ENCODE measurements at places on chromosomes 1 and 21.

- peak; percentile 5 for DNase-seq
These were observed 174.5 kb downstream of the PLPPR4 start for GRCh38 chr1:99438656-99439230.

- no peak for DNase-seq
These were observed 25.8 kb downstream of the OSBPL9 start for GRCh38 chr1:51642739-51643142.

DNA sequence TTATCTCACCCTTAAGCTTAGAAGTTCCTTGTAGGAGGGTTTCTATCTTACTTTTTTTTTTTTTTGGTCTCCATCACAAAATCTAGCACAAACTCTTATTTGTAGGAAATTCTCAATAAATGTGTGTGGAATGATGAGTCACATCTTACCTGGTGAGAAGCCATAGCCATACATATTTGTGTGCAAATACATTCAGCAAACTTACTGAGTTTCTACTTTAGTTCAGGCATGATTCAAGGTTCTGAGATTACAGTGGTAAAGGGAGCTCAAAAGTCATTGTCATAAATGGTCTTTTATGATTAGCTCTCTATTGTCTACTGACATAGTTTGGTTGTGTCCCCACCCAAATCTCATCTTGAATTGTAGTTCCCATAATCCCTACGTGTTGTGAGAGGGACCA lies 193.1 kb upstream of the UBE2U start:
- no peak for DNase-seq

DNA sequence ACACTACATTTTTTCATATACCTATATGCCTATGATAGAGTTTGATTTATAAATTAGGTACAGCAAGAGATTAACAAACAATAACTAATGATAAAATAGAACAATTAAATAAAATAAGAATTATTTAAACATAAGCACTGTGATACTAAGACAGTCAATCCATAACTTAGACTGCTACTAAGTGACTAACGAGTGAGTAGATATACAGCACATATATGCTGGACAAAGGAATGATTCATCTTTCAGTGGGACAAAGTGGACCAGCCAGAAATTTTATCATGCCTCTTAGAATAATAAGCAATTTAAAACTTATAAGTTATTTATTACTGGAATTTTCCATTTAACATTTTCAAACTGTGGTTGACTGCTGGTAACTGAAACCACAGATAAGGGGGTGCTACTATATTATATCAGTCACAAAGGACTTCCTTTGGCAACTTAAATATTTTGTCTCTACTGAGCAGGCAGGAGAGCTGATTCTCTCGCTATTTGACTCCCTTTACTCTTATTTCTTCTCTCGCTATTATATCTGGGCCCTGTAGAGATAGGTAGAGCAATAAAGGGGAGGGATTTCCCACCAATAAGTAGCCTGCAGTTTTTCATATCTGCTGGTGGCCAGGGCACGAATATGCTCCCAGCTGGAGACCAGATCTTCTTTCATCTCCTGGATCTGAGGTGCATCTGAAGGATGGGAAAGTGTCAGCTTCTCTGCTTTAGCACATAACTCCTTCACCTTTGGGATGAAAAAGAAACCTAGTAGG lies 10.8 kb downstream of the SPTA1 start:
- no peak for DNase-seq

- DNase-seq = no peak
These were observed 9.2 kb downstream of the ABCG1 start for GRCh38 chr21:42227909-42228708.

DNA sequence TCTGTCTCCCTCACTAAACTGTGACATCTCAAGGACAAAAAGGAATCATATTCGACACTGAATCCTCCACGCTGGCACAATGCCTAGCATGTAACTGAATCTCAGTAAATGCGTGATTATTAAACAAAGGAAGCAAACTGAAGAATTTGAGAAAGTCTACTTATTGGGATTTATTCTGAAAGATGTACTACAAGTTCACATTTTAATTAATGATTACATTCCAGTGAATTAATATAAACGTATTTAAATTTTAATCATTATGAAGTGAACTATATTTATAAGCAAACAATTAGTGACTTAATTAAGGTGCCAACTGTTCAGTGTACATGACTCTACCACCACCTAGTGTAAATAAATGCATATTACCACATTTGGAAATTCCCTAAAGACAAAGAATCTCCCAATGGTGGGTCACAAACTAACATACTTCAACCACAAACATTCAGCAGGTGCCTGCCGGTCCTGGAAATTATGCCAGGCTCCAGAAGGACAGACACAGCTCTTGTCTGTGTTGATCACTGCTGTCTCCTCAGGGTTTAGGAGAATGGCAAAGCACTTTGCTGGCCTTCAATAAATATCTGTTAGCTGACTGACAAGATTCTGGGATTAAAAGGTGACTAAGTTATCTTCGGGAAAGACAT lies 56.3 kb downstream of the SMYD3 start:
- DNase-seq = no peak

- DNase-seq = no peak
These were observed 16.9 kb downstream of the SLC19A1 start for GRCh38 chr21:45525153-45525909.

GRCh38 chr1:183024317-183025009 lies 1.2 kb downstream of the LAMC1 start:
- DNase-seq = no peak

- no peak for DNase-seq
These were observed 156.2 kb downstream of the RHOU start for GRCh38 chr1:228891272-228892034.

- no peak for DNase-seq
These were observed 16.8 kb downstream of the CCDC185 start for GRCh38 chr1:223410036-223410435.

Measured in SK-N-DZ (cell line).